ENCODE measurements at places on chromosomes 11 and 22. TPM values are rescaled to one million over a fixed set of nuclear protein-coding genes. Genes with fewer than 3 reads are reported as not detected.

RIBC2 gene
- 2.6 TPM for total RNA-seq

GRCh38 chr22:23749841-23750301 is 1.0 kb downstream of the ZNF70 start:
- DNase-seq: no peak

GRCh38 chr11:76266286-76267100 is 60.2 kb upstream of the WNT11 start:
- no peak for DNase-seq

- DNase-seq: peak; percentile 27
Observed at GRCh38 chr11:1563697-1564534, 8.2 kb downstream of the DUSP8 start.

GRCh38 chr11:114382509-114382908 is 17.8 kb downstream of the C11orf71 start:
- DNase-seq: no peak

F2 gene
- total RNA-seq: 0.19 TPM

DNA sequence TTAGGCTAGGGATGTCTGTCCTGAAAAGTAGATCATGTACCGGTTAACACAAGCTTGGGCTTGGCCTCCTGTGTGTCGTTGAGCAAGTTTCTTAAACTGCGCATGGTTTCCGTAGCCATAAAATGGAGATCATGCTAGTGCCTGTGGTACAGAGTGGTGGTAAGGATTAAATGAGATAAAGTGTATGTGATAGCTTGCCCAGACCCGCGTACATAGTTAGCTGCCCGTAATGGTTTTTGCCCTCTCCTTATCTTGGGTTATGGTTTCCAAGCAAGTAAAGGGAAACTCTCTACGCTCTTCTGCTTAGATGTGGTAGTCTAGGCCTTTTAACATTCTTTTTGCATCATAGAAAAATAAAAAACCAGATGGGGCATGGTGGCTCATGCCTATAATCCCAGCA is 11.0 kb upstream of the PTPRJ start:
- no peak for DNase-seq

GRCh38 chr11:37372667-37373066 is 774.6 kb upstream of the RAG2 start:
- no peak for DNase-seq

DNA sequence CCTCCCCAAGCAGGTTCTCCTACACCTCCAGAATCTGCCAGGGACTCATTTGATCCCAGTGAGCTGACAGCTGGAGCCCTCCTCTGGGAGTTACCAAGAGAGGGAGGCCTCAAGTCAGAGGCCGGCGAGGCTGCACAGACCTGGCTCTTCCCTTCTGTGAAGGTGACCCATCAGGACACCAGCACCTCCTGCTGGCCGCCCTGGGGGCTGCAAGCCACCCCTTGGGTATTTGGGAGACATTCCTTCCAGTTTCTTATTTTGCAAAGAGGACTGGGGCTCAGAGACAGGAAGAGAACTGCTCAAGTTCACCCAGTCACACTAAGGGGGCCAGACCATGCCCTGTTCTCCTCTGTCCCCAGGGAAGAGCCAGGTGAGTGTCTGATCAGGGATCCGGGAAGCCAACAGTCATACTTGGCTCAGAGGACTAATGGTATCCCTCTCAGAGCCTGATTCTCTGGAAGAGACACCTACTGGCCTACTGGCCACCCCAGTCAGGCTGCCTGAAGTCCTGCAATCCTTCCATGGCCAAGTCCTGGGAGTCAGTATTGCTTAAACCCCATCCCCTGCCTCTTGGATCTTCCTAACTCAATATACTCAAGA is 40.5 kb upstream of the RIC3 start:
- DNase-seq: peak; percentile 54

GRCh38 chr11:19352072-19352770 is 111.5 kb upstream of the E2F8 start:
- no peak for DNase-seq

TSKU gene
- 21.5 TPM for total RNA-seq

OVCH2 gene
- total RNA-seq: not detected

DNA sequence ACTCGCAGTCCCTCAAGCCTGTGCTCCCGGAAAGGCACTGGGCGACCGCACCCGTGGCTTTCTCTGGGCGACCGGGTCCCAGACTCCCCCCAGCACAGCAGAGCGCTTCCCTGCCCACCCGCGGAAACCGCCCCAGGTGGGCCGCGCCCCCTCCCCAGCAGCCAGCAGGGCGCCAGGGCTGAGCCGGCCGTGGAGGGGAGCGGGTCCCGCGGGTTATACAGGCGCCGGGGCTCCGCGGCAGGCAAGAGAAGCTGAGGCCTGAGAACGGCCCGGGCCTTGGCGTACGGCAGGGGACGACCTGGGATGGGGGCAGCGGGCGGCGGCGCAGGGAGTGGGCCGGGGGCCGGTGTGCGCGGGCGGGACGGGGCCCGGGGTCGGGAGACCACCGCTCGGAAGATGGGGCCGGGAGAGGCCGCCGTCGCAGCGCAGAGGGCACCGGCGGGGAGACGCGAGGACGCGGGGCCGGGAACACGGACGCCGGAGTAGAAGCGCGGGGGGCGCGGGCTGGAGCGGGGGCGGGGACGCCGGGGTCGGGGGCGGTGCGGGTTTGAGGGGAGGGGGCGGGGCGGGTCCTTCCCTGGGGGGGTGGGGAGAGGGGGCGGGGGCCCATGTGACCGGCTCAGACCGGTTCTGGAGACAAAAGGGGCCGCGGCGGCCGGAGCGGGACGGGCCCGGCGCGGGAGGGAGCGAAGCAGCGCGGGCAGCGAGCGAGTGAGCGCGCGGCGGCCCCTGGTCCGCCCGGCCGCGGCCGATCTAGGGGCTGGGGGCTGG is at the start of gene MDK:
MDK (plus strand) TSS at position 622 of the 771 bp plus-strand sequence. CDS start 389 bp downstream, outside the sequence.
- no peak for DNase-seq

SLCO2B1 gene
- 73.1 TPM for total RNA-seq
